ENCODE measurements at places on chromosomes 4 and X.

GRCh38 chrX:129840344-129840743, 3.3 kb downstream of the ZDHHC9 start:
- DNase-seq = no peak

GRCh38 chr4:5037553-5038551, 13.4 kb upstream of the STK32B start:
- DNase-seq = peak; percentile 69

- DNase-seq = no peak
Measured at GRCh38 chrX:2967998-2968909, 38.1 kb upstream of the ARSH start.

GRCh38 chr4:4913147-4913561, 53.7 kb downstream of the MSX1 start:
- no peak for DNase-seq

- no peak for DNase-seq
Measured at GRCh38 chr4:112156112-112156511, 10.9 kb downstream of the FAM241A start.

- no peak for DNase-seq
Measured at GRCh38 chr4:110907801-110908313, 285.0 kb upstream of the PITX2 start.

- no peak for DNase-seq
Measured at GRCh38 chr4:150962245-150962644, 52.8 kb downstream of the LRBA start.

- no peak for DNase-seq
Measured at GRCh38 chr4:168900080-168900479, 110.0 kb downstream of the CBR4 start.

DNA sequence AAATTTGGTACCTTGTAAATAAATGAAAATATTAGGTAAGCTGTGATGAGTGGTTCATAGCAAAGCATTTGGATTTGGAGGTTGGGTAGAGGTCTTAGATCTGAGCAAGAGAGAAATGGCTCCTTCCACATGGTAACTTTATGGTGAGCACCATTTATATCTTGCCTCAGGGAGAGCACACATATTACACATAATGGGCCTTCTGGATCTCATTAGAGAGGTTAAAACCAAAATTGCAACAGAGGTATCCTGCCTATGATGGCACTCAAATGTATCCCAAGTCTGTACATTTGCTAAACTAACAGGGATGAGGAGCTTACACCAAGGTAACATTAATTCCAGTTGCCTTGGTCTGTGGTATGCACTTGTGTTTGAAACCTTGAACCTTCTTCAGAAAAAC, 87.1 kb upstream of the PUDP start:
- DNase-seq = no peak

DNA sequence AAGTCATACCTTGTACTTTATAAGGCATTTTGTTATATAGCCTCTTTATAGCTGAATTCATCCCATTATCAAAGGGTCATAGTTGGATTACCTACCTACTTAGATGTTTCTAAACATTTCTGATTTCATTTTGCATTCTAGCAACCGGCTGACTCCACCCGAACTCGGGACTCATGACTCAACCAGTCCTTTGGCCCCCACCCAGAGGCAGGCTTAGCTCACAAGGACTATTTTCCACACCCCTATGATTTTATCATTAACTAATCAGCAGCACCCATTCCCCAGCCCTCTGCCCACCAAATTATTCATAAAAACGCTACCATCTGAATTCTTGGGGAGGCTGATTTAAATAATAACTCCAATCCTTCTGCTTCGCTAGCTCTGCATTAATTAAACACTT, 79.9 kb upstream of the EGFL6 start:
- no peak for DNase-seq

- no peak for DNase-seq
Measured at GRCh38 chr4:17718471-17718870, 63.0 kb downstream of the FAM184B start.

GRCh38 chr4:2516635-2517034, 19.8 kb upstream of the FAM193A start:
- no peak for DNase-seq

GRCh38 chr4:98976716-98977115, 18.8 kb upstream of the METAP1 start:
- no peak for DNase-seq

DNA sequence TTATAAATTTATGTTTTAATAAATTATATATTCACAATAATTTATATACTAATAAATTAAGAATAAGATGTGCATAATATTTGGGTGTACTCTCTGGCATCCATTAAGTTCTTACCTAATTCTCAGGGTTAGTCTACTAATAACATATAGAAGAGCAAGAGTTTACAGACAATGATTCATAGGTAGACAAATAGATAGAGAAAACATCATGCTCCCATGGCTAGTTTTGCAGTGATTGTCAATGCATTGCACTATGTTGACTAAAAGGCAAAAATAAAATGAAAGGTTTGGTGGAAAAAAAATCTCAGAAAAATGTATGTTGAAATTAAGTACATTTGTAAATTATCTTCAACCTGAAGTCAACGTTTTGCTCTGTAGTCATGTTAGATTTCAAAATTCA, 606.0 kb downstream of the KCTD8 start:
- no peak for DNase-seq

- no peak for DNase-seq
Measured at GRCh38 chr4:40183615-40184411, 13.0 kb upstream of the RHOH start.

DNA sequence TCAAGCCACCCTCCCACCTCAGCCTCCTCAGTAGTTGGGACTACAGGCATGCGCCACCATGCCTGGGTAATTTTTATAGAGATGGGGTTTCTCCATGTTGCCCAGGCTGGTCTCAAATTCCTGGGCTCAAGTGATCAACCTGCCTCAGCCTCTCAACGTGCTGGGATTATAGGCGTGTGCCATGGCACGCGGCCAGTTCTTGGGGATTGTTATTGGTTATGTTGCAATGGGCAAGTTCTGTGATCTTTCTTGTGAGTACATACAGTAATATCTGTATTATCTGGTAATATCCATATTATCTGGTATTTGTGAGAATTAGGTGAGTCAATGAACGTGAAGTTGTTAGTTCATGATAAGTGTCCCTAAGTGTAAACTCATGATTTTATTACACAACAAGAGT, 90.3 kb upstream of the TBL1X start:
- no peak for DNase-seq

- no peak for DNase-seq
Measured at GRCh38 chr4:176186671-176187395, 8.6 kb downstream of the SPATA4 start.

GRCh38 chrX:50801135-50801534, 12.9 kb downstream of the SHROOM4 start:
- DNase-seq = no peak

DNA sequence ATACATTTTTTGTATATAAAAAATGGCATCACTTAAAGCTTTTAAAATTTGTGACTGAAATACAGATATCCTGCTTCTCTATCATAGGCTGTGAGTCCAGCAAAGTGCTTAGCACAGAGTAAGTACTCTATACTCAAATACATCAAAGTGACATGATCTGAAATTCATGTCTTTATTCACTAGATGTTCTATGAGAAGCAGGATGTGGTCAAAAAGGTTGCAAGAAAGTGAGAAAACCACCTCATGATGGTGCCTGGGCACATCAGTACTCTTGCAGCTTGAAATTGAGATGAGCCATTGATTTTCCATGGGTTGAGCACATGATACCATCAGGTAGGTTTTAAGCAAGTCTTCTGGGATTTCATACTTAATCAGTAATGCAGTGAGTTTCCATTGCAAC, 20.4 kb upstream of the SFRP2 start:
- DNase-seq = no peak

DNA sequence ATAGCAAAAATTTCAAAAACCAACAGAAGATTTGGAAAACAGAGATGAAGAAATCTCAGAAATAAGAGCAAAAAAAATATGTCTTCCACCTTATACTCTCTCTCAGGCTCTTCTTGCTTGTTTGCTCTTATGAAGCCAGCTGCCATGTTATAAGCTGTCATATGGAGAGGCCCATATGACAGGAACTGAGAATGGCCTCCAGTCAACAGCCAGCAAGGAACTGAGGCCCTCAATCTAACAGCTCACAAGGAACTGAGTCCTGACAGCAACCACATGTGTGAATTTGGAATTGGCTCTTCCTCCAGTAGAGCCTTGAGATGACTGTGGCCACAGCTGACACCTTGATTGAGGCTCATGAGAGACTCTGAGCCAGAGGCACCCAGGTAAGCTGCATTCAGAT, 51.3 kb upstream of the MAOA start:
- no peak for DNase-seq

- no peak for DNase-seq
Measured at GRCh38 chr4:7756561-7757355, 182.9 kb downstream of the AFAP1 start.

DNA sequence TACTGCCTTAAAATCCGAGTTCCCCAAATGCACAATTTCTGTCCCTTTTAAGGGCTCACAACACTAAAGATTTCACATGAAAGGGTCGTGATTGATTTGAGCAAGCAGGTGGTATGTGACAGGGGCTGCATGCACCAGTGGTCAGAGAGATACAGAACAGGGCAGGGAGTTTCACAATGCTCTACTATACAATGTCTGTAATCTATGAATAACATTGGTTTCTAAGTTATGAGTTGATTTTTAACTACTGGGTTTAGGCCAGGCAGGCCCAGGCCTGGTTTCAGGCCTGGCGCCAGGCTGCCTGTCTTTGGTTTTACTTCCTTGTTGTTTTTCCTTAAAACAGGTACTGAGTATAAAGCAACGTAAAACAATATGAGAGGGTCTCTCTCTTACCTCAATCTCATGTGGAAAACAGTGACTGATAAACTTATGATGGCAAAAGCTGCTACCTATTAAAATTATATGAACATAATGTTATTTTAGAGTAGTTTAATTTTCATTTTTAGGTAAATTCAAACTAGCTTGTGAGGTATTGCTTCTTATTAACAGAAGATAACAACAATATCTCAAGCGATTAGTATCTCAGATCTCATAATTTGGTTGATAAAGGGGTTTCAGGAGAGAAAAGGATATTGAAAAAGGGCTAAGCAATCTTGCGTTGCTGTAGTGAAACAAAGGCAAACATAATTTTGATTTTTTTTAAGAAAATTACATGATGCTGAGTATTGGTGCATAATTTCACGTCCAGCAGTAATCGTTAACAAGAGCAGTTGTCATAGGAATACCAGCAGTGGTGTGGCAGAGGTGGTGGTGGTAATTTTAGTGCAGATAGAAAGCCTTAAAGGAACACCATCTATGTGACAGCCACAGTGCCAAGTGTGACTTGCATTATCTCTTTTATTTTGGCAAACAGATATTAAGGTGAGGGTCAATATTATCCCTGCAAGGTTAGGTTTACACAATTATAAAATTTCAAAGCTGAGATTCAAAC, 944.4 kb upstream of the GRID2 start:
- DNase-seq = no peak

DNA sequence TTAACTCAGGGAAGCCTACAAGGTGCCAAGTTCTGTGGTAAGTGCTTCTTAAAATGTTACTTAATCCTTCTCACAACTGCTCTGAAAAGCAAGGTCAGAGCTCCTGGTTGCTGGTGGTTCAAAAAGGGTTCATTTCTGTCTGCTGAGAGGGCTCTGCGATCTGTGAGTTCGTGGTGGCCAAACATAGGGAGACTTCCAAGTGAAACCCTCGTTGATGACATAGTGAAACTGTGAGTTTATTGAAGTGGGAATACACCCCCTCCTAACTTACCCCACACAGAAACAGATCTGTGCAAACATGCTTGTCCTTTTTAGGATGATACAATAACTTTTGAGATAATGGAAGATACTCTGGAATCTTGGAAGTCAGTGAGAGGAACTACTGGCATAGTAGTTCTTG, 164.8 kb upstream of the PGRMC2 start:
- DNase-seq = no peak

DNA sequence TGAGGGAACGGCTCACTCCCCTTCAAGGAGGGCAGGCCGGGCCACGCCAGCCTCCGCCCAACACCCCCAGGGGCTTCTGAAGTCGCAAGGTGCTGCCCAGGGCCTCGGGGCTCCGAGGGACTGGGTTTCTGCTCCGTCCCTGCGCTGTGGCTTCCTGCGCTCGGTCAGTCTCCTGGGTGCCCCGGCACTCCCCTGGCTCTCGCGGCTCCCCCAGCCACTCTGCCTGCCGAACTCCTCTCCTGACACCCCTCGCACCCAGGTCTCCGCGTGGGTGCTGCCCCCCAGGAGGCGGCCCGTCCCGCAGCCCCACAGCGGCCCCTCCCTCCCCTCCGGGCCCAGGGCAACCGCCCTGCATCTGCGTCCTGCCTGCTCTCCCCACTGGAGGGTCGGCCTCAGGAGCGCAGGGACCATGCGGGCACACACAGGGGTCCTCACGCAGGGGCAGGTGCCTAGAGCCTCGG, 151.9 kb downstream of the AFAP1 start:
- DNase-seq = no peak

GRCh38 chr4:123553733-123554637, 157.4 kb downstream of the SPRY1 start:
- no peak for DNase-seq

DNA sequence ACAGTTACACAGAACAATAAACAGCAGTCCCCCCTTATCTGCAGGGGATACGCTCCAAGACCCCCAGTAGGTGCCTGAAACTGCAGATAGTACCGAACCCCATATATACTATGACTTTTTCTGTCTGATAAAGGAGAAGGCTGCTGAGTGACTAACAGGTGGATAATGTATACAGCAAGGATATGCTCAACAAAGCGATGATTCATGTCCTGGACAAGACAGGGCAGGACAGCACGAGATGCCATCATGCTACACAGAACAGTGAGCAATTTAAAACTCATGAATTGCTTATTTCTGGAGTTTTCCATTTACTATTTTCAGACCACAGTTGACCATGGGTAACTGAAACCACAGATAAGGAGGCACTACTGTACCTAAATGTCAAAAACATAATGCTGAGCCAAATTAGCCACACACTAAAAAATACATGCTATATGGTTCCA, 76.1 kb downstream of the MANBA start:
- no peak for DNase-seq

- DNase-seq = no peak
Measured at GRCh38 chr4:101065935-101066485, 281.3 kb downstream of the PPP3CA start.

GRCh38 chr4:102299354-102300107, 45.8 kb downstream of the SLC39A8 start:
- DNase-seq = peak; percentile 28

DNA sequence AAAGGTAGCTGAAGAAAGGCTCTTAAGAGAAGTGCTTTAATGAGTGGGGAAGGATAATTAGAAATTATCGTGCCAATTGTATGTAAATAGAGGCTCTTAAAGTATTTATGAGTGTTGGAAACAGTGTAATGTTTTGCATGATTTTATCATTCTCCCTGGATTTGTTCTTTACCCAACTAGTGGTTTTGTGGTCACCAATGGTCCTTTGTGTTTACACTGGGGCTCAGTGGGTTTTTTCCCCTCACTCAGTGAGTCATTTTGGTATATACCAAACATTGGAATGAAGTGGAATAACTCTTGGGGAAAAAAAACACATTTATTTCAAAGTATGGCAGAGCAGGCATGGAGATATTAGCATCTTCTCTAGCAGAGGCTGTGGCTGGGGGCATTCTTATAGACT, 20.8 kb upstream of the LGI2 start:
- DNase-seq = no peak

Data from SW 1271 (cell line).